Stimulated activated CD4-positive, alpha-beta T cell treated with anti-CD3 and anti-CD28 coated beads, TNF-alpha, amount 100 ng/mL, for 24 hours (primary cell): ENCODE measurements at places on chromosomes 1 and 21.

DNA sequence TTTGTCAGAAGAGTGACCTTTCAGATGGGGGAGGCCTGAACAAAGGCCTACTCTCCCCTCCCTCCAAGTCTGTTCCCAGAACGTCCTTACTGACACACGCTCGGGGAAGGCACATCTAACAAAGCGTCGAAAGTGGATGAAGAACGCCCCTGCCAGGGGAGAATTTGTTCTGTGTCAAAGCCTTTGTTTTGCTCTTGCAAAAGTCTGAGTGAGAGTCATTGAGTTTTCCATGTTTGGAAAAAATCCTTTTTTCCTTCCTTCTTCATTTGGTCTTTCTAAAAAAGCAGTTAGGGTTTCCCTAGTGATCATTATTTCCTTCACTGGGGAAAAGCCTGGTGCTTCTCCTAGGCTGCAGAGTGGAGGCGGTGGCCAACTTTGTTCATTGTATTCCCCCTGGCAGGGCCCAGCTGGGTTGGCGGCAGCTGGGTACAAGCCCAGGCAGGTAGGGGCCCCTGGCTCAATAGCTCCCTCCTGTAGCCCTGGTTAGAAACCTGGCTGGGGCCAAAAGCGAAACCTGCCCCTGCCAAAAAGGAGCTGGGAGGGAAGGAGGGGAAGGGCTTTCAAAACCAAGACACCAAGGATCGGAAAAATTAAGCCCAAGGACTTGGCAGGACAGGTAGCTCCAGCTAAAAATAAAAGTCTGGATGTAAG is 81.1 kb downstream of the ITPKB start:
- DNase-seq = no peak

DNA sequence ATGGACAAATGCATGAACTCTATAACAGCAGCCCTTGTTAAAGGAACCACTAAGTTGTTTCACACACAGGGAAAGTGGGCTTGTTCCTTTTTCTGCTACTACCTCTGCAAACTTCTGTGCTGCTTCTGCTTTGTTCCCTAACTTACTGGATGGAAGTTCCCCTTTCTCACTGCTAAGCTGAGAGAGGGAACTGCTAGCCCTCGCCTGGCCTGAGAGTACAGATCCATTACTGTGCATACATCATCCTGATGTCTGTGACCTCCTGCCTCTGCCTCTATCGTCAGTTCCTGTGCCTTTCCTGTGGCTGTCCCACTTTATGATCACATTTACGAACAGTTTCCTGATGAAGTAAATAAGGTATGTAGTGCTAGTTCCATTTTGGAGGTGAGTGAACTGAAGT is 3.5 kb downstream of the GNAT2 start:
- no peak for DNase-seq

DNA sequence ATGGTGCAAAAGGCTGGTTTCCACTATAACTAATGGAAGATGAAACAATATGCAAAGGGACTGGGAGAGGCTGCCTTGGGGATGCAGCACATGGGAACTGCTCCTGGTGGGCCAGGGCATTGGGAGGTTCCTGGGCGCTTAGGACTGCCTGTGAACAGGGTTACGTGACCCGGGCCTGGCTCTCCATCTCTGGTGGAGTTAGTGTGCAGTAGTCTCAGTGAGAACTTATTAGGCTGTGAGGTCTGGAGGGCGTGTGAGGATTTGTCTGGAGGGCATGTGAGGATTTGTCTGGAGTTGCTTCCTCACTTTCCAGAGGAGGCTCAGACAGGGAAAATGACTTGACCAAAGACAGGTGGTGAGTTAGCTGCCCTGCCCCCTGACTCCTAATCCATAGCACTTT is 1.5 kb upstream of the ETV3L start:
- DNase-seq = no peak

DNA sequence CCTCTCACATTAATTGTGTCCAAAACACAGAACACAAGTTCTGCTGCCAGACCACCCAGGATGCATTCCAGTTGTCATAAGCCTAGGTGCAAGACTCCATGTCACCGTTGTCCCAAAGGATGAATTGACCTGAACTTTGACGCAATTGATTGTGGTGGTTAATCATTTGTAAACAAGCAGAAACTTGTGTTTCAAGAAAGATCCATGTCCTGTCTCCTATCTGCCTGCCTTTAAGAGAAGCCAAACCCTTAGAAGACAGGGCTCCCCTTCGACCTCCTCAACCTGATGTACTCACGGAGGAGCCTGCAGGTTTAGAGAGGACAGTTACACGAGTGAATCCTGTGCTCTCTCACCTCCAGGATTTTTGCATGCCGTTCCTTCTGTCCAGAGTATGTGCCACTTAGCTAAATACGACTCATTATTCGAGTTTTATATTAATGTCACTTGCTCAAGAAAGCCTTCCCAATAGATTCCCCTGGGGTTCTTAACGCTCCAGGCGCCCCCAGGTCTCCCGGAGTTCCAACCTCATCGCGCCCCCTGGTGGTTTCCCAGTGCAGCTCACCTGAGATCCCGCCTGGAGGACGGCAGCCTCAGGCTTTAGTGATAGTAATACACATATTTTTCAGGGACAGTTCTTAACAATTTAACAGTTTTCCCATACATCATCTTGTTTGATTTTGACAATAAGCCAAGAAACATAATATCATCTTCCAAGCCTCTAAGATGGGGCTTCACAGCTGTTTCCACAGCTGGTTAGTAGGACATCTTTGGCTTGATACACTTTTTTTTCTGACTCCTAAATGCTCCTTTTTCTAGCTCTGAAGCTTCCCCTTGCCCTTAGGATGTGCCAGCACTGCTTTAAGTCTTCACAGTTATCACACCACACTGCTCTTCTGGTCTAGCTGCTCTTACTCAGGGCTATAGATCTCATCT is 2.4 kb upstream of the C8B start:
- no peak for DNase-seq

DNA sequence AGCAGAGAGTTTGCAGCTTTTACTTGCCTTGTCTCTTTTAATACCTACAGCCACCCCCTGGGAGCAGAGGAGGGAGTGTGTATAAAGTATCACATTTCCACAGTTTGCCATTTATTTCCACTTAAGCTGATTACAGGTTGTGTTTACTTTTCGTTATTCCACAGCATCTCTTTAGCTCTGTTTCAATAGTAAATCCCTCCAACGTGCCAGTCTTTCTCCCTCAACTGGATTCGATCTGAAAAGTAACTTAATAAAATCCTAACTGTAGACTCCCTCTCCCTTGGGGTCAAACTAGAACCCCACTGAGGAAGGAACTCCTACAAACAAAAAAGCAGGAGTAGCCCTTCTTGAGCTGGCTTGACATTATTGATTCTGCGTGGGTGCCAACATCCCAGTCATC is 3.1 kb upstream of the FCGR2A start:
- DNase-seq = no peak

GRCh38 chr1:18146886-18147285 is 39.3 kb downstream of the IGSF21 start:
- no peak for DNase-seq

- DNase-seq = no peak
Observed at GRCh38 chr1:3247521-3248121, 178.6 kb downstream of the PRDM16 start.

- DNase-seq = no peak
Observed at GRCh38 chr1:2179283-2180013, 15.1 kb downstream of the FAAP20 start.

- no peak for DNase-seq
Observed at GRCh38 chr1:38221006-38221649, 174.5 kb upstream of the POU3F1 start.

GRCh38 chr1:175067362-175068106 is at the start of gene TNN:
Gene TNN, plus strand, starts transcription at chr1:175067833. Its CDS starts 9,586 bp downstream, at chr1:175077419.
- no peak for DNase-seq

- DNase-seq = no peak
Observed at GRCh38 chr1:66311628-66312027, 222.3 kb upstream of the SGIP1 start.

DNA sequence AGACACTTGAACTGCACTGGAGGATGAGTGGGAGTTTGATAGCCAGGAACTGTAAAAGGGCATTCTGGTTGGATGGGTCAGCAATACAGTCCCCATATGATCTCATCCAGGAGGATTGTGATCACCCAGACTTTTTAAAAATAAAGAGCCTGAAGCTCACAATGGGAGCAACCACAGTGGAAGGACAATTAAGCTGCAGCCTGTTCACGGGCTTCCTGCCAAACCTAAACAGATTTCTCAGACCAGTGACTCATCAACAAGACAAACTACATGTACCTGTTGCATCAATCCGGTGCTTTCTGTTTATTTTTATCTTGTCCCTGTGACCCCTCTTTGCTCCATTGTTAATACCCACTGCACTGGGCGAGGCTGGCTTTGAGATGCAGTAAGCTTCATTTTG is 52.3 kb downstream of the PAPPA2 start:
- DNase-seq = no peak

DNA sequence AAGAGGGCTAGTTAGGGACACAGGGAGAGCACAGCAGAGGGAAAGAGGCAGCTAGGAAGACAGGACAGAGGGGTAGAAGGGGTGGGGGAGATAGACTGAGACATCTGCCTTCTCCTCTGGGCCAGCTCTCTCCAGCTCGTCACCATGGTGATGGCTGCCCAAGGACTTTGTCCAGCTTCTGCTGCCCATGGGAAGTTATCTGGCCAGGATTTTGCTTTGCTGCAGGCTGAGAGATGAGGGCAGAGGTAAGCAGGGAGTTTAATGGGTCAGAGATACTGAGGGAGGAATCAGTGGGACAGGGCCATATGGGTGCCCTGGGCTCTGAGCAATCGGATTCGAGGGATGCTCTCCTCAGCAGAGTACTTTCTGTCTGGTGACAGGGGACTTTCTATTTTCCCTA is 34.5 kb upstream of the GPR37L1 start:
- no peak for DNase-seq

DNA sequence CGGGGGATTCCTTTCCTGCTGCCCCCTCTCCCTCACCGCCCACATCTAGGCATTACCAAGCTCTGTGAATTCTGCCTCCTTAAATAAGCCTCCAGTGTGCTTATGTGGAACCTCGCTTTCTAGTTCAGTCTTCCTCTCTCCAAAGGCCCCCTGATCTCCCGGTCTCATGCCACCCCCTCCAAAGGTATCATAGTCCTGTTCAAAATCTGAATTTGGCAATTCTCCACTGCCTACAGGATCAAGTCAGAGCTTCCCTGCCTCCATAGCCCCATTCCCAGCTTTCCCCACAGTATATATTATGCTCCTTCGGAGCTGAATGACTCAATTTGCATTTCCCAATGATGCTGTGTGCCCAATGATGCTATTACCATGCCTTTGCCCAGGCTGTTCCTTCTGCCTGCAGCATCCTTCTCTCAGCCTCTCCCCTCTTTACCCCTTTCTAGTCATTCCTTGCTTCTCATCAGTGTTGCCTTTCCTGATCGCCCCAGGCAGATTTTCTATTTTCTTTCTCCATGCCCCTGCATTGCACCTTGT is 1.7 kb downstream of the AZIN2 start:
- no peak for DNase-seq
